ENCODE measurements at places on chromosomes 4 and X. TPM values are rescaled to one million over a fixed set of nuclear protein-coding genes. Genes with fewer than 3 reads are reported as not detected.

DNA sequence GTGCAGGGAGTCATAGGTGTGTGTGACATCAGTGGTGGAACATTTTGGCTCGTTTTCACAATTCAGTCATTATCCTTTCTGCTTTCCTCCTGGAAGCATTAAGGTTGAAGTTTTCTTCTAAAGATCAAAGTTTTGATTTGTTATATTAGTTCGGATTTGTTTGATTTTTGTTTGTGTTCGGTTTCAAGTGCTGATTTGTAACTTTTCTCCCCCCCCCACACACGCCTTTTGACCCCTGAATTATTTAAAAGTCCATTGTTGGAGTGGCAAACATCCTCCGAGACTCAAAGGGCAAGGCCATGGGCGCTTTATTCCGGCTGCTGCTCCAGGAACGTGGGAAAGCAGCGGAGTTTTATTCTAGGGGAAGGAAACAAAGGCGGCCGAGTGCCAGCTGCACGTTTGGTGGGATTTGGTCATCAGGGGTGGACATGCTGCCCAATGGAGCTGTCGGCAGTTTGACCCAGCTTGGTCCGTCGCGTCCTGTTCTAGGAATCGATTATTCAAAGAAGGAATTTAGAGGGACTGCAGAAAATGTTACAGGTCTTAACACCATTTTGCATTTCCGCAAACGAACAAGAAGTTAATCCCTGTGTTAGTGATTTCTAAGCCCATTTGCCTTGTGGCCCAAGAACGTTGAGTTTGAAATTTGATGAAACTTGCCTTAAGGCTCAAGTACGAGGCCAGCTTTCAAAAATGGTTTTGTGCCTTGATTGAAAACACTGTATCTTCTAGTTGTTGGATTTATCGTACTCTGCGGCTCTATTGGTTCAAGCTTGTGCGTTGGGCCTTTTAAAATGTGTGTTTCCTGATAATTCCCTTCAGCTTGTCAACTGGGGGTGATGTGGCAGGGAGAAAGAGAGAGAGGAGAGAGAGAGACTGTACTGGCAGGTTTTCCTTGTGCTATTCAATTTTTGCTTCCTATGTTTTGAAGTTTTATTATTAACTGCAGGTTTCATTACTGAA lies 565 bp upstream of the ZNF41 start:
- no peak for ATAC-seq

DNA sequence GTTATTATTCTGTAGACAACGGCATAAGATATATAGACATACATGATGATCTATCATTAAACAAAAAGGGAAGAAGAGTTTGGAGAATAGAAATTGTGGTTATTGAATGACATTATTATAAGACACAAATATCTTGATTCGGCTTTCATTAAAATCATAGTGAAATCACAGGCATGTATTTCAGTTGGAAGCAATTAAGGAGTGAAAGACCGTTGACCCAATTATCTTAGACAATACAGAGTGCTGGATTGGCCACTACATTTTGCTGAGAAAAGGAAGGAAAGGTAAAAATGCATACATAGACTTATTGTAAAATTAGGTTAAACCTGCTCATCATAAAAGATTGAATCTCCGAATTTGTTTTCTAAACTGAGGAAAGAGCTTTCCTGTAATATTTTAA lies 209.8 kb downstream of the KCNIP4 start:
- no peak for ATAC-seq

Gene TREX2
- total RNA-seq, result 2.0 TPM

GRCh38 chr4:141348125-141348524 lies 127.4 kb downstream of the ZNF330 start:
- ATAC-seq, result no peak

Gene TBC1D8B
- 2.9 TPM for total RNA-seq

All from esophagus mucosa (tissue), 1 donor.